Melanocyte of skin (primary cell): ENCODE measurements at places on chromosomes 13 and 19. TPM values are rescaled to one million over a fixed set of nuclear protein-coding genes. Genes with fewer than 3 reads are reported as not detected.

The ATP4A gene
- under 0.01 TPM in 1 of 2 replicates, not detected in the other for total RNA-seq

The BRME1 gene
- 1.00 and 1.4 TPM in 2 replicates for total RNA-seq

The ZSCAN18 gene
- 11.9 and 16.0 TPM in 2 replicates for total RNA-seq

The VSTM1 gene
- not detected in 2 replicates for total RNA-seq

The CA11 gene
- 0.67 and 1.7 TPM in 2 replicates for total RNA-seq

The MIR17HG gene
- total RNA-seq, result 9.0 and 10.6 TPM in 2 replicates

The F10 gene
- total RNA-seq, result not detected in 2 replicates

The HSH2D gene
- not detected in 2 replicates for total RNA-seq

The APLP1 gene
- 1.5 and 2.1 TPM in 2 replicates for total RNA-seq

The ERVK3-1 gene
- 51.3 and 55.8 TPM in 2 replicates for total RNA-seq

The ZNF784 gene
- 4.0 and 4.5 TPM in 2 replicates for total RNA-seq

The KIR3DL2 gene
- total RNA-seq, result not detected in 2 replicates

The ERICH4 gene
- total RNA-seq, result not detected in 2 replicates

The MED26 gene
- total RNA-seq, result 5.9 and 6.9 TPM in 2 replicates

The KRTDAP gene
- not detected in 2 replicates for total RNA-seq

The ZNF430 gene
- total RNA-seq, result 4.8 and 9.1 TPM in 2 replicates

The SPRED3 gene
- 0.34 and 0.36 TPM in 2 replicates for total RNA-seq

The GRIN3B gene
- under 0.01 TPM in 1 of 2 replicates, not detected in the other for total RNA-seq

The CPAMD8 gene
- 0.31 TPM in 1 of 2 replicates, not detected in the other for total RNA-seq
